ENCODE measurements at places on chromosomes 16 and 17. TPM values are rescaled to one million over a fixed set of nuclear protein-coding genes. Genes with fewer than 3 reads are reported as not detected.

GRCh38 chr16:46843898-46844642 is 13.1 kb upstream of the C16orf87 start:
- DNase-seq = no peak

GRCh38 chr17:10875984-10876555 is 38.2 kb upstream of the PIRT start:
- DNase-seq = no peak

DNA sequence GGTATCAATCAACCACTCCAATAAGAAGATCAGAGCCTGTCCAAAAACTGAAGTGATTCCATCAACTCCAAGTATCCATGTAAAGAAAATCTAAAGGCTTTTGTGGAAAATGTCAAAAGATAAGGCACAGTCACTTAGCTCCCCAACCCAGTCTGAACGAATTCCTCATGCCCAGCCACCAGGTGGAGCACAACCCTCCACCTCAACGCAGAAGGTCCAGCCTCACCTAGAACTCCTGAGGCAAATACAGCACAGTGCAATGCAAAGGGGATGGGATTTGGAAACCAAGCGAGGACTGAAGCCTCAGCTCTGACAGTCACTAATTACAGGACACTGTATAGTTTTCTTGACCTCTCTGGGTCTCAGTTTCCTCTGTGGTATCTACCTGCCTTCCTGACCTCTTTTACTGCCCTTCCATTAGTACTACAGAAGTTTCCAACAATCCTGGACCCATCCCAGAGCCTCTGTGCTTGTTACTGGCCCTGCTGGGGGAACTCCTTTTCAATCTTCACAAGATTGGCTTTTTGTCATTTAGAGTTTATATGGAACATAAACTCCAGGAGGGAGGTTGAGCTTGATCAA is 2.0 kb downstream of the NCBP3 start:
- DNase-seq = no peak

- DNase-seq = no peak
Measured at GRCh38 chr17:52389632-52390031, 231.1 kb upstream of the CA10 start.

DNA sequence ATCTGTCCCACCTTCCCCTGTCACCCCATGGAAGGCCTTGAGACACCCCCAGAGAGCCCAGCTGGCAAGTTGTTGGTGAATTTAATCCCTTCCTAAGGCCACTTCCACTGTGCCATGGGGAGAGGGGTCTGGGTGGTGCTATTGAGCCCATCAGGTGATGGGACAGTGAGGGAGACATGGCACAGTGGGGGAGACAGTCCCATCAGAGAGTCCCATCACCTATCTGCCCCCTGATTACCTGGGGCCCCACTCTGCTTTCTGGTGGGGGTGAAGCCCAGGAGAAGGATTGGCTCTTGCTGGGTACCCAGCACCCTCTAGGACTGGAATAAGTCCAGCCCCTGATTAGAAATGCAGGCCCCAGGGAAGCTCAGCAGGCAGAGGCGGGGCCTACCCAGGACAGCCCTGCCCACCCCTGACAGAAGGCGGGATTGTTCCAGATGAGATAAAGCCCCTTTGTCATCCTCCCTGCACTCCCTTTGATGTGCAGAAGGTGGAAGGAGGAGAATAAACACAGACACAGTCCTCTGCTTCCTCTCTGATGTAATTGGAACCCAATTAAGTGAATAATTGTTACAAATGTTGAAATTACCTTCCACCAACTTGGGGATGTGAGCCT is 18.9 kb downstream of the TMEM132E start:
- no peak for DNase-seq

The DNAH2 gene
- total RNA-seq = under 0.01 TPM

All from thoracic aorta (tissue), 2 donors.